Thyroid gland (tissue), 4 donors: ENCODE measurements at places on chromosomes 12 and 14.
A peak's percentile ranks its signal among the peaks of the same experiment; 100 is the strongest.

GRCh38 chr14:20482382-20482781 is 13.2 kb downstream of the PNP start:
- H3K27me3 ChIP-seq, result no peaks in the 10 kb centered on the region
- DNase-seq, result no peak
- no peak overlapping the region for H3K4me3 ChIP-seq
- H3K4me1 ChIP-seq, result peaks cover 4% of the 10 kb centered on the region
- H3K36me3 ChIP-seq, result no peaks in the 10 kb centered on the region

- peaks cover 35% of the 10 kb centered on the region for H3K4me1 ChIP-seq
- no peaks in the 10 kb centered on the region for H3K36me3 ChIP-seq
- H3K27me3 ChIP-seq, result no peaks in the 10 kb centered on the region
- no peak overlapping the region for H3K4me3 ChIP-seq
- no peak overlapping the region for H3K27ac ChIP-seq
Measured at GRCh38 chr12:51914034-51914923, 7.0 kb downstream of the ACVRL1 start.

- DNase-seq, result no peak
- H3K36me3 ChIP-seq, result no peaks in the 10 kb centered on the region
- H3K27ac ChIP-seq, result no peak overlapping the region
- H3K4me1 ChIP-seq, result no peaks in the 10 kb centered on the region
Measured at GRCh38 chr14:87108726-87109125, 884.3 kb downstream of the GALC start.

DNA sequence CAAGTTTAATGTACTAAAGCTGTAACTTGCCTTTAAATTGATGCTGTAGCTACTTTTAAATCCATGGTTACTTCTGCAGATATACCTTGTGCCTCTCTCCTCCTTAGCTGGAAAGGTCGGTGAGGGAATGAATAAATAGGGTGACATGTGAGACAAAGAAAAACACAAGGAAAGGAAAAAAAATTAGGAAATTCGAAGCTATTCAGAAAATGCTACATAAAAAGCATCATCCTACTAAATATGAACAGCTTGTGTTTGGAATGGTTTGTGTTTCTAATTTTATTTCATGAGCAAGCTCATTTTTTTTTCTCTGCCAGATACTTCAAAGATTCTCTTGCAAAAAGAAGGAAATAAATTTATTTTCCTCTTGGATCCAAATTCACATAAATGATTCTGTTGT is 186.3 kb upstream of the NUDT4 start:
- H3K27me3 ChIP-seq, result no peaks in the 10 kb centered on the region
- H3K4me1 ChIP-seq, result peaks cover 8% of the 10 kb centered on the region
- H3K36me3 ChIP-seq, result no peaks in the 10 kb centered on the region
- H3K4me3 ChIP-seq, result no peak overlapping the region
- no peak for DNase-seq
- no peak overlapping the region for H3K27ac ChIP-seq

GRCh38 chr12:18982226-18982949 is 147.1 kb upstream of the PLEKHA5 start:
- H3K36me3 ChIP-seq, result no peaks in the 10 kb centered on the region
- DNase-seq, result no peak
- no peak overlapping the region for H3K4me3 ChIP-seq
- H3K27me3 ChIP-seq, result no peaks in the 10 kb centered on the region

GRCh38 chr12:76591476-76591875 is 31.9 kb upstream of the OSBPL8 start:
- H3K27me3 ChIP-seq, result no peaks in the 10 kb centered on the region
- no peak overlapping the region for H3K4me3 ChIP-seq
- no peaks in the 10 kb centered on the region for H3K36me3 ChIP-seq

- no peak for DNase-seq
- H3K36me3 ChIP-seq, result peaks cover 26% of the 10 kb centered on the region
- H3K4me1 ChIP-seq, result peaks cover 33% of the 10 kb centered on the region
- no peak overlapping the region for H3K4me3 ChIP-seq
- no peak overlapping the region for H3K27ac ChIP-seq
- H3K27me3 ChIP-seq, result peaks cover 4% of the 10 kb centered on the region
Measured at GRCh38 chr12:57230381-57231155, 1.1 kb downstream of the SHMT2 start.

- no peaks in the 10 kb centered on the region for H3K4me1 ChIP-seq
- DNase-seq, result no peak
- H3K27ac ChIP-seq, result no peak overlapping the region
Measured at GRCh38 chr12:95624589-95624988, 73.3 kb upstream of the USP44 start.

DNA sequence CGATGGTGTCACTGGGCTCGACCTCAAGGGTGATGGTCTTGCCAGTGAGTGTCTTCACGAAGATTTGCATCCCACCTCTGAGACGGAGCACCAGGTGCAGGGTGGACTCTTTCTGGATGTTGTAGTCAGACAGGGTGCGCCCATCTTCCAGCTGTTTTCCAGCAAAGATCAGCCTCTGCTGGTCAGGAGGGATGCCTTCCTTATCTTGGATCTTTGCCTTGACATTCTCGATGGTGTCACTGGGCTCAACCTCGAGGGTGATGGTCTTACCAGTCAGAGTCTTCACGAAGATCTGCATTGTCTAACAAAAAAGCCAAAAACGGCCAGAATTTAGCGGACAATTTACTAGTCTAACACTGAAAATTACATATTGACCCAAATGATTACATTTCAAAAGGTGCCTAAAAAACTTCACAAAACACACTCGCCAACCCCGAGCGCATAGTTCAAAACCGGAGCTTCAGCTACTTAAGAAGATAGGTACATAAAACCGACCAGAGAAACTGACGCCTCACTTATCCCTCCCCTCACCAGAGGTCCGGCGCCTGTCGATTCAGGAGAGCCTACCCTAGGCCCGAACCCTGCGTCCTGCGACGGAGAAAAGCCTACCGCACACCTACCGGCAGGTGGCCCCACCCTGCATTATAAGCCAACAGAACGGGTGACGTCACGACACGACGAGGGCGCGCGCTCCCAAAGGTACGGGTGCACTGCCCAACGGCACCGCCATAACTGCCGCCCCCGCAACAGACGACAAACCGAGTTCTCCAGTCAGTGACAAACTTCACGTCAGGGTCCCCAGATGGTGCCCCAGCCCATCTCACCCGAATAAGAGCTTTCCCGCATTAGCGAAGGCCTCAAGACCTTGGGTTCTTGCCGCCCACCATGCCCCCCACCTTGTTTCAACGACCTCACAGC is 717 bp downstream of the UBC start:
- H3K27me3 ChIP-seq, result no peaks in the 10 kb centered on the region
- H3K36me3 ChIP-seq, result peaks cover 28% of the 10 kb centered on the region
- H3K4me3 ChIP-seq, result peak overlapping the region; percentile 98
- H3K4me1 ChIP-seq, result peaks cover 48% of the 10 kb centered on the region

GRCh38 chr12:98465950-98466602 is 49.3 kb upstream of the TMPO start:
- no peaks in the 10 kb centered on the region for H3K27me3 ChIP-seq
- no peaks in the 10 kb centered on the region for H3K36me3 ChIP-seq
- no peak overlapping the region for H3K4me3 ChIP-seq
- no peak for DNase-seq
- H3K4me1 ChIP-seq, result no peaks in the 10 kb centered on the region
- no peak overlapping the region for H3K27ac ChIP-seq

DNA sequence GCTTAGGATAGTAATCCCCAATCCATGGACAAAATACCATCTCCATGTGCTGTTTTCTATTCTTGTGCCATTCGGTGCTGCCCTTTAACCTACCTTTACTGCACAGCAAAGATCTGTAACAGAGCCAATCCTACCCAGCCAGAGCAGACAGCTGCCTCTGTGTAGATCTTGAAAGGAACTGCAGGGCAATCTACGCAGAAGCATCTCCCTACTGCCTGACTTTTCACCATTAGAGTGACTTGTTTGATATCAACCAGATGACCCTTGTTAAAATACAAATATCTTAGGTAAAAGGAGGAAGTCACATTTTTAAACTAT is 33.9 kb upstream of the PPM1A start:
- H3K36me3 ChIP-seq, result no peaks in the 10 kb centered on the region
- H3K27ac ChIP-seq, result no peak overlapping the region
- no peak for DNase-seq
- H3K4me3 ChIP-seq, result no peak overlapping the region

GRCh38 chr12:62625228-62625627 is 158.6 kb downstream of the MON2 start:
- no peaks in the 10 kb centered on the region for H3K36me3 ChIP-seq
- H3K4me3 ChIP-seq, result no peak overlapping the region

DNA sequence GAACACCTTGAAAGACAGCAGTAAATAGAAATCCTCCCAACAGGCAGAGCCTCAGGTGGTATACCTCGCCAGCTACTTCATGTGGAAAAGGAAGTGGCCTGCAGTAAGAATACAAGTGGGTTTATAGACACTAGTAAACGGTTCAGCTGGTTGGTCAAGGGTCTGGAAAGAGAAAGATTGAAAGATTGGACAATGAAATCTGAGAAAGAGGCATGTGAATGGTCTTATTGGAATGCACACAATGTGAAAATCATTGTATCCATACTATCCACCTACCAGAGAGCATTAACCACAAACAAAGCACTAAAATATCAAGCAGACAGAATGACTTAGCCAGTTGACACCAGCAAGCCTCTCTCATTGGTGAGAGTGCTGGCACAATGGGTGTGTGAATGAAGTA is 98.2 kb downstream of the SSPN start:
- DNase-seq, result peak; percentile 28
- no peak overlapping the region for H3K4me3 ChIP-seq
- H3K27me3 ChIP-seq, result no peaks in the 10 kb centered on the region
- no peaks in the 10 kb centered on the region for H3K36me3 ChIP-seq

DNA sequence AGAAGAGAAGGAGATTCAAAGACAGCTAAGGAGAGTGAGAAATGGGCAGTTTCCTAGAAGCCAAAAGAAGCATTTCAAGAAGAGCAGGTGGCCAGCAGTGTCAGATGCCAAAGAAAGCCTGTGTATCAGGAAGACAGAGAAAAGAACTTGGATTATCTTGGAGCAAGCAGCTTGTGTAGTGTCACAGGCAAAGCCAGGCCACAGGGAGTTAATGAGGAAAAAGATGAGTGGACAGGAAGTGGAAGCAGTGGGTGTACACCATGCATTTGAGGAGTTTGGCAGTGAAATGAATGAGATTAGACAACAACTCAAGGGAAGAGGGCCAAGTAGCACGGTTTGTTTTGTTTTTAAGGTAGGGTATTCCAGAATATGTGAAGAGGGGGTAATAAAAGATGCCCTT is 5.6 kb upstream of the MYH7 start:
- no peak overlapping the region for H3K27ac ChIP-seq
- no peaks in the 10 kb centered on the region for H3K36me3 ChIP-seq
- no peaks in the 10 kb centered on the region for H3K27me3 ChIP-seq
- no peak for DNase-seq
- no peak overlapping the region for H3K4me3 ChIP-seq
- H3K4me1 ChIP-seq, result peaks cover 12% of the 10 kb centered on the region

DNA sequence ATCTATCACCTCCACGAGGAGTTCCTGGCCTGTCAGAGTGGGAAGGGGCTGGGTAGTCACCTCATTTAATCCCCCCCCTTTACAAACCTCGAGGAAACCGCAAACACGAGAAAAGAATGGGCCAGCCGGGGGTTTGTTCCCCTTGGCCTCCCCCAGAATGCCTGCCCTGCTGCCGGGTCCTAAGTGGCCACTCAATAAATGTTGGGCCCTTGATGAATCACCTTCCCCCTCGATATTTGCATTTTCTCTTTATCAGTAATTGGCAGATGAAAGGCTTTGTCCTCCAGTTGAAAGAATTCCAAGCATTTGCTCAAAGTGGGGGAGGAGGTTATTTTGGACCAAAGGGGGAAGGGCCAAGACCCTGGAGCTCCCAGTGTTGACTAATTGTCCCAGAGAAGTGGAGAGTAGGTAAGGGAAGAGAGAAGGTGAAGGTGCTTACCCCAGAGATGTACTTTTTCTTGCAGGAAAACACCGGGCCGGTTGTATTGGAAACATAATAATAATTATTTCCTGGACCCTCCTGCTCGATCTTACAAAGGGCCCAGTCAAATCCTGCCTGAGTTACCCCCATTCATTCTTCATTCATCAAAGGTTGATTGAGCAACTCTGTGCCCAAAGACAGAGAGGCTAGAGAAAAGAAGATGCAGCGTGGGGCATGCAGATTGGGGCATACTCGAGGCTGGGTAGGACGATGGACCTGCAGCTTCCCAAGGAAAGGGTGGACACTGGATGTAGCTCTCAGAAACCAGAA is 1.9 kb upstream of the KDM2B start:
- H3K4me1 ChIP-seq, result peaks cover 31% of the 10 kb centered on the region
- no peaks in the 10 kb centered on the region for H3K36me3 ChIP-seq
- H3K4me3 ChIP-seq, result no peak overlapping the region
- DNase-seq, result peak; percentile 16
- H3K27me3 ChIP-seq, result no peaks in the 10 kb centered on the region
- H3K27ac ChIP-seq, result peak overlapping the region; percentile 56

DNA sequence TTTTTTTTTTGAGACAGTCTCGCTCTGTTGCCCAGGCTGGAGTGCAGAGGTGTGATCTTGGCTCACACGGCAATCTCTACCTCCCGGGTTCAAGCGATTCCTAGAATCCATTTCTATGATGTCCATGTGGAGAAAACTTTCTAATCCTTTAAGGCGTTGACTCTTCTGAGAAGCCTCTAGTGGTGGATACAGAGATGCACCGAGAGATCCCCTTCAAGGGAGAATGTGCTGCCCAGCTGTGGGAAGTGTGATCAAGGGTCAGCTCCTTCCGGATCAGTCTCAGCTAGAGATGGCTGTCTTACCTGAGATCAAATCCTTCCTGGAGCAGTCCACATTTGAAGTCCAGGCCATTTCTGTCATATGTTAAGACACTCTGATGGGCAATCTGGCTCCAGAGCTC is 92.7 kb upstream of the HECTD1 start:
- H3K27ac ChIP-seq, result peak overlapping the region; percentile 1
- H3K36me3 ChIP-seq, result no peaks in the 10 kb centered on the region
- no peaks in the 10 kb centered on the region for H3K27me3 ChIP-seq
- H3K4me3 ChIP-seq, result no peak overlapping the region
- DNase-seq, result no peak

DNA sequence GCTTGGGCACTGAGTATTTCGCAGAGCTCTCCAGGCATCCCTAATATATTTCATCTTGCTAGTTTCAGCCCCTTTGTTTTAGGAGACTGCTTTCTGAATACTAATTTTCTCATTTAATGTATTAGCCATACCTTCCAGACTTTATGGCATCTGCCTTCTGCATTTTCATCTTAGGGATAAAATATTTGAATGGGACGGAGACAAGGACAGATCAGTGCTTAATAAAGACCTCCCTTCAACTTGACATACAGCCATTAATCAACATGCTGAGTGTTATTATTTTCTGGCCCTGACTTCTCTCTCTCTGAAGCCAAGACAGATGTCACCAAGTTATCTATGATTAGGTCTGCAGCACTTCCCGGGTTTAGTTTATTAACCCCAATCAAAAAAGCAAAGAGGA is 42.4 kb downstream of the CACNA2D4 start:
- no peak overlapping the region for H3K27ac ChIP-seq
- no peak for DNase-seq
- no peaks in the 10 kb centered on the region for H3K36me3 ChIP-seq
- no peaks in the 10 kb centered on the region for H3K4me1 ChIP-seq

GRCh38 chr14:50725761-50726160 is 57.7 kb upstream of the SAV1 start:
- H3K36me3 ChIP-seq, result peaks cover 20% of the 10 kb centered on the region
- H3K4me3 ChIP-seq, result no peak overlapping the region
- no peaks in the 10 kb centered on the region for H3K27me3 ChIP-seq
- H3K4me1 ChIP-seq, result no peaks in the 10 kb centered on the region

GRCh38 chr12:93125126-93125525 is 196.0 kb upstream of the EEA1 start:
- peaks cover 12% of the 10 kb centered on the region for H3K4me1 ChIP-seq
- no peak overlapping the region for H3K27ac ChIP-seq
- H3K27me3 ChIP-seq, result no peaks in the 10 kb centered on the region
- H3K4me3 ChIP-seq, result no peak overlapping the region

- H3K27ac ChIP-seq, result no peak overlapping the region
- H3K4me3 ChIP-seq, result no peak overlapping the region
- no peak for DNase-seq
- H3K4me1 ChIP-seq, result no peaks in the 10 kb centered on the region
- no peaks in the 10 kb centered on the region for H3K36me3 ChIP-seq
Measured at GRCh38 chr12:20450591-20451180, 82.3 kb downstream of the PDE3A start.
